Colonic mucosa (tissue), 4 donors: ENCODE measurements at places on chromosomes 3 and 15. TPM values are rescaled to one million over a fixed set of nuclear protein-coding genes. Genes with fewer than 3 reads are reported as not detected.

DNA sequence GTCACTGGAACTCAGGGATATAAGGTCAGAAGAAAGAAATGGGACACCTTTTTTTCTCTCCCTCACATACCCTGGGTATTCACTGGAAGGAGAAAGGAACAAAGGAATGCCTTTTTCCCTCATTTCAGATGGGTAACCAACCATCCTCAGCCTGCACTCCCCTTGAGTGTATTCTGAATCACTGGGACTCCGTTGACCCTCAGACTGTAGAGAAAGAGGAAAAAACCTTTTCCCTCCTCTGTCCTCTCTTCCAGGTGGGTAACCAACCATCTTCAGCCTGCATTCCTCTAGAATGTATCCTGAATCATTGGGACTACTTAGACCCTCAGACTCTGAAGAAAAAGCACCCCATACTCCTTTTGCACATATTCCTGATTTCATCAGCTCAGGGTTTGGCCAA lies 11.4 kb downstream of the PRR20G start:
- no peak for DNase-seq

DNA sequence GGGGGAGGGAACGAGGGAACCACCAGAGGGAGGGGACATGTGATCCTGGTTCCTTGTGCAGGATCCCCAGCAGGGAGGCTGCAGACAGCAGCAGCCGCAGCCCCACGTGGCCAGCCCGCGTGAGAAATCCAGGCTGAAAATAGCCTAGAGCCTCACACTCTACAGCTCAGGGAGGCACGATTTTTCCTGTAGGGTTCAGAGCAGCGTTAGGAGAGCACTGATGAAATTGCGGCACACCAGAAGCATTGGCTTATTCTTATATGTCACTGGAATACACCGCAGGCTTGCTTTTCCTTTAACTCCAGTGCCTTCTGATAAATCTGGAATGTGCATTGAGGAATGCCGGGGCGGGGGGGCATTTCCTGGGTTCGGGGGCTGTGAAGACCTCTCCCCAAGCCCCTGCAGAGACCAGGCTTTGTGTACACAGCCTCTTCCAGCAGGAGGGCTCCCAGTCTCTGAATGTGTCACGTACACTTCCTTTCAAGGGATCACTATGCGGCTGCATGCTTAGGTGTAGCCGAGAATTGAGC lies 193.0 kb downstream of the ATP10A start:
- peak; percentile 31 for DNase-seq

LNP1 gene
- 1.4 TPM for total RNA-seq

TUBGCP5 gene
- 10.9 TPM for total RNA-seq

PYGO1 gene
- total RNA-seq: 0.30 TPM

MUC4 gene
- 150 TPM for total RNA-seq

- peak; percentile 86 for DNase-seq
Observed at GRCh38 chr15:90143166-90143655, 40.9 kb upstream of the IDH2 start.

GRCh38 chr3:150673966-150674365 lies 29.8 kb downstream of the ERICH6 start:
- DNase-seq: no peak

DNA sequence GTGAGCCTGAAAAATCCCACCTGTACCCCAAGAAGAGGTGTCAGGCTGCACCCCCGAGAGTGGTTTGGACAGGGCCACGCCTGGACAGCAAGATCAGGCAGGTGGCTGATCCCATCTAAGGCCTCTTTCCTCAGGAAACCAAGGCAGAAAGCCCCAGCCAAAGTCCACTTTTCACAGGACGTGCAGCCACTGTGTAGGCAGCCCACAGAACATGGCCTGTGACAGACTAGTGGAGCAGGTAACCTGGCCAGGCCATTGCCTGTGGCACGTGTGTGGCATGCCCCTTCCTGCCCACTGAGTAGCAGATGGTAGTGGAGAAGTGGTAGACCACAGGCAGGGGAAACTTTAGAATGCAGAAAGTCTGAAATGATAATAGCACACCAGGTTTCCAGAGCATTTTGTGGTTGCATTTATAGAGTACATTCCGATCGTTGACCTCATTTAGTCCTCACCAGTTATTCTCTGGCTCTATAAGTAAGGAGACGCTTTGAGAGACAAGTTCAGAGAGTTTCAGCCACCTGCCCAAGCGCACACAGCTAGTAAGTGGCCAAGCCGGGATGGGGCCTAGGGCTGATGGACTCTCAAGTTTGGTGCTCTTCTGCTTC lies 68.7 kb downstream of the AAGAB start:
- DNase-seq: no peak

- DNase-seq: no peak
Observed at GRCh38 chr15:59701880-59702279, 12.8 kb upstream of the BNIP2 start.

DNA sequence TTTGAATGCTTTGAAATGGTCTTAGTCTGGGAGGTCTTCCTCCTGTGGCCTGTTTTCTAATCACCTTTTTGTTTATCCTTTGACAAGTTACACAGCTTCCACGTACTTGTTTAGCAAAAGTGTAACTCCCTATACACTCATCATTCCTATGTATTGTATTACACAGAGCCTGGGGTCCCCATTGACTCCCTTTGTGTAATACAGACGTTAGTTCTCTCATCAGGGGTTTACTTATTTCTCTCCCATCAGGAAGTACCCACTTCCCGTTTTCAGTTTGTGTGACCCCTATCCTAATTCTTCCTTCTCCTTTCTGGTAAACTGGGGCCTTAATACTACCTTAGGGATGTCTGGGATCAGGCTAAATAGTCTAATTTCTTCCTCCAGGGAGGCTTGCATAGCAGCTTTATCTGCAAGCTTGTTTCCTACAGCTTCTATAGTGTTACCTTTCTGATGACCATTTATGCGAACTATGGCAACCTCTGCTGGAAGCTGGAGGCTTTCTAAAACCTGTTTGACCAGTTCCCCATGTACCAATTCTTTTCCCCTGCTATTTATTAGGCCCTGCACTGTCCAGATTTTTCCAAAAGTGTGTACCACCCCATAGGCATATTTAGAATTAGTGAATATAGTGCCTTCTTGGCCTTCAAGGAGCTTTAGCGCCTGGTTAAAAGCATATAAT lies 22.4 kb downstream of the ARL8B start:
- no peak for DNase-seq

SAMD7 gene
- not detected for total RNA-seq

- no peak for DNase-seq
Observed at GRCh38 chr15:33660151-33660550, 308.1 kb upstream of the CHRM5 start.

GOLGA6A gene
- not detected for total RNA-seq
